EH (cell line): ENCODE measurements at places on chromosomes 3 and 15.

GRCh38 chr3:188631291-188632010 lies 477.5 kb downstream of the LPP start:
- DNase-seq, result peak; percentile 92

- DNase-seq, result peak; percentile 47
Measured at GRCh38 chr3:126936853-126937425, 46.0 kb upstream of the PLXNA1 start.

DNA sequence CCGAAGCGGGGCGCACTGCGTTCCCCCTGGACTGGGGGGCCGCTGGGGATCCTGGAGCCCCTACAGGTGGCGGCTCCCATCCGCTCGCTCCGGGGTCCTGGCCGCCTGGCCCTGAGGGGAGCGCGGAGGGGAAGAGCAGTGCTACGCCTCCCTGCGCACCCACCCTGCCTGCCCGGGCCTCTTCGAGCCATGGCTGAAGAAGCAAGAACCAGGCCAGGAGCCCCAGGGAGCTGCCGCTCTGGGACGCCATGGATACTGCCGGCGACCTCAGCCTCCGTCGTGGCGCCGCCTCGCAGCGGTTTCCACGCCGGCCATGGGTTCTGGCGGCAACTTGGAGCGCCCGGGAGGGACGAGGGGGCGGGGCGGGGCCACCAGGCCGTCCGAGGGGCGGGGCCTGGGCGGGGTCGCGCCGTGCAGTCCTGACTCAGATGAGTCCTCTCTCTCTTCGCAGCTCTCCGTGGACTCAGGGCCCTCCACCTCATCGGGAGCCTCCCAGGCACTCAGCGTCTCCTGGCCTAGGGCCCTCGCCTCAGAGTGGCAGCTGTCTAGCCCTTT lies 50.9 kb downstream of the MYL3 start:
- DNase-seq, result peak; percentile 74

DNA sequence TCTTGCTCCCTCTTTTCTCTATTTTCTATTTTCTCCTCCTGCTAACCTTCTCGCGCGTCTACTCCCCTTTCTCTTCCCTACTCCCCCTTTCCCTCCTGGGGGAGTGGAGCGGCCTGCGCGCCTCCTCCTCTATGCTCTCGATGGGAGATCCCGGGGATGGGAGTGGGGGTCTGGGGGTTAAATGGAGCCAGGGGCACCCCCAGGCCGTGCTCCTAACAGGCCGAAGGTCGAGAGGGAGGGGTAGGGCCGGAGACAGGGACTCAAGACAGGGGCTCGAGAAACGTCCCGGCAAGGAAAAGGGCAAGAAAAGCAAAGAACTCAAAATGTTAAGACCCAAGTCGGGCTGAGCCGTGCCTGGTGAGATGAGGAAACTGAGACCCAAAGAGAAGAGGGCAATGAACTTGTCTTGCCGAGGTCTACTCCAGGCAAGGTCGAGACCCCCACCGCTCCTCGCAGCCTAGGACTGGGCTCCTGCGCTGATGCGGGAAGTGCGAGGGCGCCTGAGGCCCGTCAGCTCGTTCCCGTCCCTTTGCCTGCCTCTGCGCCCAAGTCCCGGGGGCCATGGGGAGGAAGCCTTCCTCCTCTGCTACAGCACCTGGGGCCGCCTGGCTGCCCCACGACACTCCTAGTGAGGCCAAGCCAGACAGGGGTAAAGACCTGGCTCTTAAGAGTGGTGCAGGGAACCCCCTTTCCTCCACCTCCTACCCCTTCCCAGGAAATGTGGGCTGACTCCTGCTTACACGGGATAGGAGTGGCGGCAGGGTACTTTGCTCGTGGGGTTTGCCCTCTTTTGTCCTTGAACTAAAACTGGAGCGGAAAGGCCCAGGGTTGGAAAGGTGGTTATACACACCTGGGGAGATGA lies 770 bp upstream of the MEGF11 start:
- no peak for DNase-seq

DNA sequence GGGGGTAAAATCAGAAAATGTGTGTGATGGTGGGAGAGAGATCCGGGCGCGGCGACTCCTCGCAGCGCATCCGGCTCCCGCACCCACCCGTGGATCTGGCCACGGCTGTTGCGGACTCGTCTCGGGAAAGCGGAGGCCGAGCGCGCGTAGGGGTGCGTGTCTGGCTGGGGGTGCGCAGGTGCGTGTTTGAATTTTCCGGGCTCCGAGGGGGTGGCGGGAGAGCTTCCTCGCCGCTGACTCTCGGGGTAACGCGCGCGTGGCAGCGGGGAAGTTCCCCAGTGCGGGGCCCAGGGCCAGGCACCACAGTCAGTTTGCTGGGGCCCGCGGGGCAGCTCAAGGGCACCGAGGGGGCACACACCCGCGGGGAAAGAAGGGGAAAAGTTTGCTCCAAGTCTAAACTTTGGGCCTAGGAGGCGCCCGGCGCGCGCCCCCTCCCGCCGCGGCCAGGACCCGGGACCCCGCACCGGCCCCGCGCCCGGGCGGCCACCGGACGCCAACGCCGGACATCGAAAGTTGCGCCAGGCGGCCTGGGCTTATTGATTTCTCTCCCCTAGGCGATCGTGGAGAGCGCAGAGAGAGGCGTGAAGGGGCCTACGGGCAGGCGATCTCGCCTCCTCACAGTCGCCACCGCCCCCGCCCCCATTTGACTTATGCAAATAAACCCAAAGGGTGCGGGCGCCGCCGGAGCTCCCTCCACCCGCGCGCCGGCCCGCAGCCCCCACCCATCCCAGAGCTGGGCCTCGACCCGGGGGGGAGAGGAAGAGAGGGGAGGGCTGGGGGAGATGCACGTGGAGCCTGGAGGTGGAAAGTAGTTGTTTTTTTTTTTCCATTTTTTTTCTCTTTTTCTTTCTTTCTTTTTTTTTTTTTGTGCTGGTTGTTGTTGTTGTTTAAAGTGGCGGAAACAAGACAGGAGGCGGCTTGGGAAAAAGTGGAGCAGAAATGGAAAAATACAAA lies 639 bp downstream of the FOXP1 start:
- peak; percentile 69 for DNase-seq

DNA sequence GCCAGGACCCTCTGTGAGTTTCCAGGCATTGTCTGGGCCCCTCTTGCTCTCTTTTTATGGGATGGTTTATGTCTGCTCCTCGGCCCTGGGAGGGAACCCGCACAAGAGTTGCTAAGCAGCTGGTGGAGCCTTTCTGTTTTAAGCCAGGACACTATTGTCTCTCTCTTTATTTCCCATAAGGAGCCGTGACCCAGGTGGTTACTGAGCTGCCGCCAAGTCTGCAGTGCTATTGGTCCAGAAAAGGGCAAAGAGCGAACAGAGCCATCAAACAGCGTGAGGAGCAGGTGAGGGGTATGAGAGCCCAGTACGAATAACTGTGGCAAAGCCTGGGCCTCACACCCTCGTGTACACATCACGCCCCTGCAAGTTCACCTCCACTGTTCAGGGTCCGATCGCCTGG lies 280.2 kb downstream of the SHQ1 start:
- no peak for DNase-seq

- no peak for DNase-seq
Measured at GRCh38 chr3:101259485-101260341, 60.7 kb downstream of the IMPG2 start.

GRCh38 chr3:122079524-122080206 lies 24.5 kb downstream of the CD86 start:
- DNase-seq, result no peak
